ENCODE measurements at places on chromosomes 3 and 15.

DNA sequence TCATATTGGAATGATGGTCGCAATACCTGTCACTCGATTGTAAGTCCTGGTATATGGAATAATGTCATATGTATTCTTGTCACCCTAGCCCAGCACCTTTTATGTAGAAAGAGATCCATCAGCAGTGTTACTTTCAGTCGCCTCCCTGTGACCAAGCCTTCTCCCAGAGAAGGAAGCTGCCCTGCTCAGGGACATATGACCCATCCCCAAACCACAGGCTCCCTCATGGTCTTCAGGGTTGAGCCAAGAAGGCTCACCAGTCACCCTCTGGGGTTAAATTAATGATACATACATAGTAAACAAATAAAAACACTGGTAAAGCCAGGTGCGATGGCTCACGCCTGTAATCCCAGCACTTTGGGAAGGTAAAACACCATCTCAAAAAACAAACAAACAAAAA, 4.6 kb upstream of the MFGE8 start:
- DNase-seq, result no peak

- no peak for DNase-seq
These were observed 168.9 kb downstream of the RAP2B start for GRCh38 chr3:153330901-153331300.

DNA sequence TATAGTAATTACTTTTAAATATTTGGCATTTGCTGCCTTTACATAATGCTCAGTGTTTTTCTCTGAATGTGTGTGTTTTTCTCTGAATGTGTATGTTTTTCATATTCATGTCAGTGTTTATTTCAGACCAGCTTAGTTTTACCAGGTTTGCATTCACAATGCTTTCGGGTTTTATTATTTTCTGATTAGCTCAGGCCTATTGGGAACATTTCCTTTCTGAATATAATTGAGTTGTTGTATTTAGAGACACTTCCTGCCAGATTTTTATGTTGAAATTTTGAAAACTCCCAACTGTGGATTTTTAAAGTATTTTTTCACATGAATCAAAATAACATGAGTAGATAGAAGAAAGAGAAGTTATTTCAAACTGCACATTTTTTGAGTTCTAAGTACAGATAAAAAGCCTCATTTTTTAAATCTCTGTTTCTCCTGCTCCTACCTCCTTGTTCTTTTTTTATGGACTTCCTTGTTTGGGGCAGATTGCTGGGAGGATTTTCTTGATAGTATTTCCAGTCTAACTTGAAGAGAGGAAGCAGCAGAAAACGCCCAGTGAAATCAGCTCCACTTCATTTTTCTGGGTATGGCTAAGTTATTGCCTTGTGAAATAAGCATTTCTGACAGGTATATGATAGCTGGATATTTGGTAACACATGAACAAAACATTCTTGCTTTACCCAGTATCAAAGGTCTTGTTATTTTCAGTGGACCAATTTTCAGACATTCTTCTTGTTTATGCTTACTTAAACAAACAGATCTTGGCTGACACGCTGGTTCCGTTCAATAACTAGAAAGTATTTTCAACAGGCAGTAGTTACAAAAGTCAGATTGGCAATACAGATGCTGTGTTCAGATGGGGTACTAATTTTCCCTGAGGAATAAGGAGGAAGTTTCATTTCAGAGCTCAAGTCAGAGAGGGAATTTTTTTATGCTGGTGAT, 70.7 kb downstream of the RIOX2 start:
- no peak for DNase-seq

DNA sequence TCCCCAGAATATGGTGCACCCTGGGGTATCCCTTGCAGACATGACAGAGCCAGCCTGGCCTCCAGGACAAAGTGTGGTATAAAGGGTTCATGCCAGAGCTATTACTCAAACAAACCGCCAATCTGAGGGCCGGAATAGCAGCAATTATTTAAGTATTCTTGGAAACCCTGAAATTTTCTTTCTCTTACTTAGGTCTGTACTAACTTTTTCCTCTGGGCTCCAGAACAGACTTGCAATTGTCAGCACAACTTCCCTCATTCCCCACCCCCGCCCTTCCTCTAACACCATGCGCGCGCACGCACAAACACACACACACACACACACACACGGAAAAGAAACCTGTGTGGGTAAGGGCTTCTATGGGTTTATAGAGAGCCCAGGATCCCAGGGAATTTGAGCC, 56.3 kb downstream of the ISG20 start:
- no peak for DNase-seq

- DNase-seq, result peak; percentile 38
These were observed 639 bp downstream of the NIPA1 start for GRCh38 chr15:22786868-22787698.

DNA sequence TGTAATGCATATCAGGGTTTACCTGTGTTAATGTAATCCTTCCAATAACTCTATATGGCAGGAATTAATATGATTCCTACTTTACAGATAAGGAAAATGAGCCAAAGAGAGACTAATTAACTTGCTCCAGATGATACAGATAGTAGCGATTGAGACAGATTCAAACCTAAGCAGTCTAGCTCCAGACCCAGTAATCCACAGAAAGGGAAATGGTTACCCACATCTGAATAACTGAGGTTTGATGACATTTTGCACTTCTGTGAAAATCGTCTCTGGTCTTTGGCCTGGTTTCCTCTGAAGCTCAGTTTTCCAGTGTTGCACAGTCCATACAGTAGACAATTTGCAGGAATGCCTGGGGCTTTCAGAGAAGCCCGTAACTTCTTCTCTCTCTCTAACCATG, 177.1 kb upstream of the UMPS start:
- no peak for DNase-seq

DNA sequence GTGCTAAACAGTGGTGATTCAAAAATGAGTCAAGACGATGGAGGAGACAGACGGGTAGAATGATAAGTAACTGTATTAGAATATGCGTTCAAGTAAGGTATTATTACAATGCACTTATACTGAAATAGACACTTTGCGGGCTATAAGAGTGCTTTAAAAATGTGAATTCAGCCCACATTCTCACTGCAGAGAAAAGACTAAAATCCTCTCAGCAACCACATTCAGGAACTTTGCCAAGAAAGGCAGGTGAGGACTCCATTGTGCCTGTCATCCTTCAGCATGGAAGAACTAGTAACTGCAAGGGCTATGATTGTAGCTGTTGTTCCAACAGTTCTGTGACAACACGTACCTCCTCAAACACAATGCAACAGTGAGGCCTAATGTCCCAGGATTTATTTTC, 272.0 kb downstream of the RORA start:
- no peak for DNase-seq

- no peak for DNase-seq
These were observed 21.3 kb downstream of the COLQ start for GRCh38 chr3:15500107-15500724.

- DNase-seq, result no peak
These were observed 265.6 kb upstream of the CDIN1 start for GRCh38 chr15:36313736-36314280.

GRCh38 chr15:58410353-58410752, 21.4 kb upstream of the LIPC start:
- peak; percentile 62 for DNase-seq

GRCh38 chr3:107675233-107675900, 152.6 kb downstream of the BBX start:
- peak; percentile 70 for DNase-seq

GRCh38 chr3:152258448-152259393, 10.0 kb upstream of the MBNL1 start:
- peak; percentile 68 for DNase-seq

GRCh38 chr3:184237211-184237610, 7.8 kb downstream of the VWA5B2 start:
- DNase-seq, result no peak

GRCh38 chr15:51576286-51576850, 46.2 kb downstream of the DMXL2 start:
- no peak for DNase-seq

- DNase-seq, result peak; percentile 47
These were observed 38.6 kb downstream of the TAFA4 start for GRCh38 chr3:68893600-68894239.

DNA sequence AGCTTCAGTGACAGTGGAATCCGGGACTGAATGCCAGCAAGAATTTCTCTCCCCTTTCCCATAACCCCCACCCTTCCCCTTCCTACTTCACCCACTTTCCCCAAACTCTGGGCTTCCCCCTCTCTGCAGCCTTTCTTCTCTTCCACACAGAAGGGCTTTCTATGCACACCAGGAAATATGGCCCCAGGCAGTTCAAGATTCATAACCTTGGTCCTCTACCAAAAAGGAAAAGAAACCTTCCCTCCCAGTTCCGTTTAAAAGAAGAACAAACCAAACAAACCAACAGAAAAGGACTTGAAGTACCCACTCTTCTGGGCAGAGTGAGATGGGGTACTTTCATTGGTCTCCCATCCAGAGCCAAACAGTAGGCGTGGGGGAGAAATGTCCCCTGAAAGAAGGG, 68.8 kb upstream of the ABHD2 start:
- no peak for DNase-seq

DNA sequence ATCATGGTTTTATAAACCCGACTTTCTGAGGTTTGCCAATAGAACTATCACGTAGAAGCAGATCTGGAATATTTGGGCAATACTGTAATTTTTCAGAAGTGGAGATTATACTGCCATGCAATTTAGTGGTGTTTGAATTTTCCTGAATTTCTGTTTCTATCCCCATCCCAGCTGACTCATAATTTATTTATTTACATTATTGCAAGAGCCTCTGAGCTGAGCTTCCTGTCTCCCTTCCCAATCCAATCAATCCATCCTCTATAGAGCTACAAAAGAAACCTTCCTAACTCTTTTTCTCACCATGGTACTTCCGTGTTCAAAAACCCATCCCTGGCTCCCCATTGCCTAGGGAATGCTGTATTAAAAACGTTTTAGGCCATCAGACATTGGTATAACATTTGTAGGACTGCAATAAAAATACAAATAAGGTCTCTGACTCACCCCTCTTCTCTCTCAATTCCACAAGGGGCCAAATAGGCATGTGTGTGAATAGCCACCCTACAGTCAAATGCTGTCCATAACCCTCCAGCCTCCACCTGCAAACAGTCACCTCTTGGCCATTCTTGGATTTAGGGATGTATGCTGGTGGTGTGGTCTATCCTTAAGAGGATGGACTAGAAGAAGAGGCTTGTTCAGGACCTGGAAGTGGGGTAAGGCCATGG, 190.7 kb downstream of the CD47 start:
- DNase-seq, result no peak

GRCh38 chr3:81886081-81886480, 124.6 kb upstream of the GBE1 start:
- DNase-seq, result no peak

DNA sequence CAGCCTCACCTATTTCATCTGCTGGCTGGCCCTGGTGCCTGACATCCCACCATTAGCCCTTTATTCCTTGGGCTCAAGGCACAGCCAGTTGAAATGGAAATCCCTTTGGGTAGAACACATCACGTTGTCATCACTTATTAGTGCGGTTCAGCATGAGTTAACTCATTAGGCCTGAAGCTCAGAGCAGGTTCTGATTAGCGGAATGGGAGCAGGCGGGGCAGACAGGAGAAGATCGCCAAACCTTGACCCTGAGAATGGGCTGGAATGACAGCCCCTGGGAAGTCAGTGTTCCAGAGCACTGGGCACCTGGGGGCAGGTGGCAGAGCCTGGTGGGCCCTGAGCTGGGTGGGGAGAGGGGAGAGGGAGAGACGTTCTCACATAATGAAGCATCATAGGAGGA, 5.8 kb downstream of the ITGA11 start:
- DNase-seq, result no peak

DNA sequence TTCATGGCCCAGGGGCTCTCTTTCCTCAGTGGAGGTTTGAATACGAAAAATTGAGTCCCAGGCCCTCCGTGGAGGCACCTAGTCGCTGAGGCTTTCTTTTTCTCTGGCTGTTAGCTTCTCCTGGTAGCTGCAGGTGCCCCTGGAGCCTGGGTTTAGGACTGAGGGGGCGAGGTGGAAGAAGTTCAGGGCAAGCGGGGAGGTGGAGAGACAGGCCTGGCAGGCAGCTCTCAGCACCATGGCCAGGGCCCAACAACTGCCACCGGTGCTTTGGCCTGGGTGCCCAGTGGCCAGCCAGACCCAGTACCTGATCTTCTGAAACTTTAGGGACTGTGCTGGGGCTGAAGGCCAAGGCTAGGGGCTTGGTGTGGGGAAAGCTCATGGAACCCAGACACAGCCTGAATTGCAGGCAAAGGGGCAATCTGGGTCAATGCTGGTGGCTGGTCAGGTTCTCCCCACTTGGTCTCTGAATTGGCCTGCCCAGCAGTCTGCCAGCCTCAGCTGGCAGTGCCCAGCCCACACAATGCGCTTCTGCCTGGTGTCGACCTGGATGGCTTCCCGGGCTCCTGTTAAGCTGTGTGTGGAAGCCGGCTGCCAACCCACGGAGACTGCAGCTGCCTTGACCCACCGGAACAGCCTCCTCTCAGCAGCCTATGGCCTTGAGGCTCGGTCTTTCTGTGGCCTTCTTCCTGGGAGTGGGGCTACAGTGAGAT, 30.3 kb upstream of the POLG start:
- no peak for DNase-seq

GRCh38 chr3:47096959-47097358, 67.0 kb downstream of the SETD2 start:
- DNase-seq, result no peak

GRCh38 chr3:61862614-61863289, 301.4 kb downstream of the PTPRG start:
- DNase-seq, result no peak

DNA sequence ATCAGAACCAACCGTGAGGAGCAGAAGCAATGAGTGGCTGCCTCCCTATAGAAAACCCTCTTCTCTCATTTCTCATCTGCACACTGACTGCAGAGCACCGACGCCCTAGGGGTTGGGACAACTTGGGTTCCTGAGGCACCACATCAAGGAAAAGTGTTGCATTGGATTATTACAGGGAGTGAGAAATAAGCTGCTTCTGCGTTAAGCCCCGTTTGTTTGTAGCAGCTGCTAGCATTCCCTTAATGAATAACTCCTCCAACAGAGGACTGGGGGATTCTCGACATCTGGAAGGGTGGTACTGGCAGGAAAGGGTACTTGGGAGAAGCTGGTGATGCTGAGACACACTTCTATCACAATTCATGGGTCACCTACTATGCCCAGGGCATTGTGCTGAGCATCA, 25.3 kb upstream of the AGBL1 start:
- DNase-seq, result no peak

GRCh38 chr15:69045802-69046201, 31.3 kb downstream of the NOX5 start:
- DNase-seq, result no peak

- no peak for DNase-seq
These were observed 241.8 kb upstream of the SLCO3A1 start for GRCh38 chr15:91611561-91612323.

- no peak for DNase-seq
These were observed 1099.7 kb upstream of the CFAP20DC start for GRCh38 chr3:60149501-60149900.

GRCh38 chr15:38666865-38667510, 102.4 kb upstream of the RASGRP1 start:
- DNase-seq, result no peak

DNA sequence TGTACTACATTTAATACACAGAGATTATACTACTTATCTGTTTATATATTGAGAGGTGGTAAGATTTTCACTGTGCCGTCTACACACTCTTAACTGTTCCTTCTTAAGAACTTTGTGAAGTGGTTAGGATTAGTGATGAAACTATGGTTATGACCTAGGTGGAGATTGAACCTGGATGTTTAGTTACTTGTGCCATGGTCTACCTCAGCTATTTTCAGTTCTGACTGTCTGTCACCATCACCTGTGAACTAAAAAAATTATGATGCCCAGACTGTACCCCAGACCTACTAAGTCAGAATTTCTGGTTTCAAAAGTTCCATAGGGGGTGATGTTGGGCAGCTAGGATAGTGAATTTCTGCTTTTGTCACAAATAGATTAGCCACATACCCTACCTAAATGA, 6.4 kb downstream of the RASA2 start:
- no peak for DNase-seq
